Fibroblast of the conjunctiva (primary cell): ENCODE measurements at places on chromosomes 4 and X.

- no peak for DNase-seq
These were observed 1.7 kb upstream of the UBA1 start for GRCh38 chrX:47191806-47192401.

GRCh38 chrX:151391722-151392121 lies 5.3 kb upstream of the VMA21 start:
- DNase-seq: no peak

- peak; percentile 12 for DNase-seq
These were observed 49.8 kb downstream of the SCLT1 start for GRCh38 chr4:129043523-129043922.

DNA sequence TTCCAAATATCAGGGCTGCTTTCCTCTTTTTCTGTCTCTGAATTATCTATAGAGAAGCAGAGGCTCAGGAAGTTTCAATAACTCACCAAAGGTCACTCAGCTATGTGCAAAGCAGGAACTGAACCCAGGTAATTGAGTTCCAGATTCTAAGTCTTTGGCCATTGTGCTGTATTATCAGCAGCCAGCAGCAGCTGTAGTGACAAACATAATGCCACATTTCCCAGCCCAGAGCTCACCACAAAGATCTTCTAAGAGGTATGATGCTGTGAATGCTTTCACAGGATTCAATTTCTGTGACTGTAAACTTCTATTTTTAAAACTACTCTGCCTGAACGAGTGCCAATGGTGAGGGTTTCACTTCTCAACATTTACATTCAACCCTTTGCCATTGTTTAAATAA lies 56.4 kb downstream of the SPOCK3 start:
- DNase-seq: no peak

GRCh38 chr4:183602557-183603027 lies 56.4 kb downstream of the RWDD4 start:
- no peak for DNase-seq

- no peak for DNase-seq
These were observed 332.7 kb upstream of the FGF16 start for GRCh38 chrX:77114501-77114900.

- no peak for DNase-seq
These were observed 407.4 kb upstream of the AADAT start for GRCh38 chr4:170497112-170497511.

GRCh38 chr4:78630615-78631014 lies 79.0 kb downstream of the ANXA3 start:
- no peak for DNase-seq

DNA sequence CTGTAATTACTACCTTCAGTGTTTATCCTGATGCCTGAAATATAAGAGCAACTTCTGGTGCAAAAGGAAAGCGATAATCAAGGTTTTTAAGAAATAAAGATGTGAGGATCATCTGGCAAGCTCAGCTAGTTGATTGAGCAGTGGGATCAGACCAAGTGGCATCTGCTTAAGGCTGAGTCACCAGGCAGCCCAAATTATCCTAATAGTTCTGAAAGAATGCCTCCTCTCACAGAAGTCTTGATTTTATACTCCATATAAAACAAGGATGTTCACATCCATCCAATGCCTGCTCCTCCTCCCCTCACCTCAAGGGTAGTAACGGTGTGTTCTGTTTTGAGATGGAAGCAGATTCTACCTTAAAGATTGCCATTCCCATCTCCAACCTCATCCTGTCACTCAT lies 134.5 kb upstream of the RASGEF1B start:
- DNase-seq: no peak

DNA sequence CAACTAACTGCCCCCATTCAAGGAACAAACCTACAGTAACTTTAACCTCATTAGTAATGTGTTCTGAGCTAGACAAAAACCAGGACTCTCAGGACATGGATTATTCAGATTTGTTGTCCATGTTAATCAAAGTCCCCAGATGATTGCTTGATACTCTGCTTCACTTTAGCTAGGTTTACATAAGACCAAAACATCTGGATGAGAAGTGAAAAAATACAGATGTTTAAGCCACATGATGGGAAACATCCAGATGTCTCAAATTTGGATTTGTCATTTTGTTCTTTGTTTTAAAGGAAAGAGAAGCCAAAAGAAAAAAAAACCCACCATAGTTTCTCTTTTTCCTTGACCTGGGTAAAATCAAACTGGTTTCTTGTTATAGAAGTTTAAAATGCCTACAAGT lies 48.5 kb upstream of the NRK start:
- no peak for DNase-seq
